ENCODE measurements at places on chromosomes 12 and 14.
A peak's percentile ranks its signal among the peaks of the same experiment; 100 is the strongest.

DNA sequence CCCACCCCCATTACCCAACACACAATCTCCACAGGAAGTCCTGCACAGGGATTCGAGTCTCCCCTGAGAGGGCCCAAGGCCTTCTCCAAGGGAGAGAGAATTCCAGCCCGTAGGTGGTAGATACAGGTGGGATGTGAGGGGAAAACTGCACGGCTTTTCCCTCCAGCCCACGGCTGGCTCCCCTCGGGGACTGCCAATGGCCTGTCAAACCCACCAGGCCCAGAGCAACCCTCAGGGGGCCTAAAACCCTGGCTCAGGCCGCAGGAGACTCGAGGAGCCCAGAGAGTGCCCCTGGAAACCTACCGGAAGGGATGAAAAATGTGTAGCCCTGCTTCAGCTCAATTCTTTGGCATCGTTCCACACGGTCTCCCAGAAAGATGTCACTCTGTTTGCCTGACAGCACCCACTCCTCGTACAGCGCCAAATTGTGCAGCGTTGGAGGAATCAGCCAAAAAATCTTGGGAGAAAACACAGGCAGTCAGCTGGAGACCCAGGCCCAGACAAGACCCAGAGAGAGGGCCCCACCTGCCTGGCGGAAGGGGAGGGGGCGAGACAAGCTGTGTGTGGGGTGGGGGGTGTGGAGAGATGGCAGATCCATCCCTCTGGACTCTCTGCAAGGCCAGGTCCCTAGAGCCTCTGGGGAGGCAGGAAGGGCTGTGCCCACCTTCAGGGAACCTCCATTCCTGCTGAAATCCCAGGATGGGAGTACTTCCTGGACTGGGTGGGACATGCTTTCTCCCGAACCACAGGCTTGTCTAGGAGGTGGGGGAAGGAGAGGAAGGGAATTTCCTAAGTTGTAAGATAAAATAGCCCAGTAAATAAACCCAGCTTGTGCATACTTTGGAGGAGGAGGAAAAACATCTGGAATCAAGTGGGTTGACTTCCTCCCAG, 48.1 kb downstream of the KDM2B start:
- no peak for DNase-seq

GRCh38 chr14:104383996-104384775, 195.4 kb upstream of the C14orf180 start:
- DNase-seq = no peak

GRCh38 chr14:58765843-58766242, 128.1 kb downstream of the DACT1 start:
- DNase-seq = no peak

GRCh38 chr14:76050797-76051392, 65.3 kb downstream of the IFT43 start:
- peak; percentile 28 for DNase-seq

DNA sequence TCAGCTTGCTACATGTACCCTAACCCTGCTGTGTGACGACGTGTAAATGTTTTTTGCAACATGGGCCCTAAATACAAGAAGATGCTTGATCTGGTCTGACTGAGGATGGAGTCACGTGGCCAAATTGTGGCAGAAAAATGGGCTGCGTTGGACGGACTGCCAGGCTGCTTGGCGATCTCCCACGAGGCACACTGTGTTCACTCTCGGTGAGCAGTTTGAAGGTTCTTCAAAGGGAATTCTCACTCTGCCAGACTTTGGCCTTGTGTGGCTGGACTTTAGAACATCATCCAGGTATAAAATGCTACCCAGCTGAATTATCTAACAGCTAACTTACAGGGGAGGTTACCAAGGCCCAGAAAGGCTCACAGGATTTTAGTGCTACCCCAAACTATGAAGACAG, 85.1 kb downstream of the KDM2B start:
- DNase-seq = no peak

GRCh38 chr12:132458846-132459641, 30.9 kb upstream of the FBRSL1 start:
- DNase-seq = no peak

GRCh38 chr12:95385246-95386035, 88.5 kb upstream of the METAP2 start:
- DNase-seq = no peak

- no peak for DNase-seq
Observed at GRCh38 chr14:36939265-36939664, 233.1 kb downstream of the SLC25A21 start.

DNA sequence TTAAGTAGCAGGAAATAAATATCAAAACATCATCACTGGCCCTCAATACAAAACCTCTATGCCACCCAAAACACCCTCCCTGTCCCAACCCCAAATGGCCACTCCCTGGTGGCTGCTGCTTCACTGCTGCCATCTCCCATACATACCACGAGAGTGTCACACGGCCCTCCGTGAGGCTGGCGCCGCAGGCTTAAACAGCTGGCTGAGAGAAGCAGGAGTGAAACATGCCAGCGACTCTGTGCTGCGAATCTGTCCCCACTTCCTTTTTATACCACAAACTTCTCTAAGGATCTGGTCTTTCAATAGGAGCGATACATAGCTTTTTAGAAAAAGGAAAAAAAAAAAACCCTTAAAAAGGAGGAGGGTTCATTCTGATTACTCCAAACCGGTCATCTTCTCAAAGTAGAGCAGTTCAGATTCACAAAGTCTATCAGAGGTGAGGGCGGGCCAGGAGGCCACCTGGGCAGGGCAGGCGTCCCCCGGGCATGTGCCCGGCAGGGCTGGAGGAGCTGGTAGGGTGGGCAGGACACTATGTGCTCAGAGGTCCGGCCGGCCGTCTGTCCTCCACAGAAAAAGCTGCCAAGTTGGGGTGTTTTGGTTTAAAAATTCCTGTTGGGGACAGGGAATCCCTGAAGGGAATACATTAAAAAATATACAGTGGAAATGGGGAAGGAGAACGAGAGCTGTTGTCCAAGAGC, 26.5 kb downstream of the MAX start:
- no peak for DNase-seq

DNA sequence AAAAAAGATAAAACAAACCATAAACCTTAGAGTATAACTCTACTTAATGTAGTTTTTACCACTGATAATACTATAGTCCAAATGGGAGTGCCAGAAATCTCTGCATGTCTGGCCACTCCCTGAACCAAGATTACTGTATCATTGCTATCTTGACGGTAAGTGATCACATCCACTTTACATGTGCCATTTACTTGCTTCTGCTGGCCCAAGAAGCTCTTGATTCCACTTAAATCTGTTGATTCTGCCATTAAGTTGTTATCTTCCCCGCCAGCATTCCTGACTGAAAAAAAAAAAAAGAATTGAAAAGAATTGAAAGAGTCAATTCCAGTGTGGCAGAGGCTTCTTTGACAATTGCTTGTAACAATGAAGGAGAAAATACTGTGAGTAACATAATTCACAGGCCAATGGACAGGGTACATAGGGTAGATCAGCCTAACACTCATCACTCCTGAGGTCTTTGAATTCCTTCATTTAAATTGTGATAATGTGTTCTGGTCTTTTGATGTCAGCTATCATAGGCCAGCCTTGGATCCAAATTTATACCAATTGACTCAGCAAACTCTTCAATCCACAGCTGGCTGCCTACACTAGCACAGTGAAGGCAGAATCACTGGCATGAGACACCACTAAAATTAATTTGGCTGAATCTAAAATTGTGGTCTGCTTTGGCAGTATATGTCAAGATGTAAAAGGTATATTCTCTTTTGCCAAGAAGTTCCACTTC, 665.2 kb upstream of the FLRT2 start:
- no peak for DNase-seq

GRCh38 chr12:52535574-52535973, 15.4 kb upstream of the KRT5 start:
- DNase-seq = no peak

DNA sequence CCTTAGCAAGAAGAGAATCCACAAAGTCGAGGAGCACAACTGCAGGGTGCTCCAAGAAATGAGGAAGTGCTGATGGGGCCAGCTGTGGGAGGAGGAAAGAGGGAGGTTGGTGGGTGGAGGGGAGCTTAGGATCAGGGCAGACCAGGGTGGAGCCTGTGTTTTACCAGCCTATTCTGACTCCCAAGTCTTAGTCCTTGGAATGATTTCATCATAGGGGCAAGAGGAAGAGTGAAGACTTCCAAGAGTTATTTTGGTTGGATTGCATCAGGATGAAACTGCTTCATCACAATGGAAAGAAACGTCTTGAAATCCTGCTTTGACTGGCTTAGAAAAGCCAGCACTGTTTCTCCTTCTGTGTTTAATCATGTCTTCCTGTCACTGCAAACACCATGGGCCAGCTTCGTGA, 194.0 kb downstream of the DPF3 start:
- DNase-seq = no peak

DNA sequence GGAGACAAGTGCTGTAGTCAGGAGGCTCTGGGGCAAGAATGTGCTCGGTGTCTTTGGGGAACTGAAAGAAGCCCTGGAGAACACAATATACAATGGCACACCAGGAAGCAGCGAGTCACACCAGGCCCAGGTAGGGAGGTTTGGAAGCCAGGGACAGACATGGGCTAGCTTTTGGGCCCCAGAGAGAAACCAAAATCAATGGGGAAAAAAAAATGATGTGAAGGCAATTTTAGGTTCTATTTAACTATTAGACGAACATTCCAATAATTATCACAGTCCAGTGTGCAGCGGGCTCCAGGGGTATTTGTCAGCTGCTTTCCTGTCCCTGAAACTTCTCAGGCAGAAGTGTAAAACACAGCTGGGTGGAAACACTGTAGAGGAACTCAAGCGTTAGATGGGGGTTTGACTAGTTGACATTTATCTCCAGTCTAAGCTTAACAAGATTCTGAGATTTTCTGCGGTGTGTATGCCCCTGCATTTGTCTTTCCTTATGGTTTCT, 21.8 kb upstream of the EGLN3 start:
- no peak for DNase-seq

GRCh38 chr14:99910337-99911309, 117.4 kb downstream of the EML1 start:
- DNase-seq = no peak

DNA sequence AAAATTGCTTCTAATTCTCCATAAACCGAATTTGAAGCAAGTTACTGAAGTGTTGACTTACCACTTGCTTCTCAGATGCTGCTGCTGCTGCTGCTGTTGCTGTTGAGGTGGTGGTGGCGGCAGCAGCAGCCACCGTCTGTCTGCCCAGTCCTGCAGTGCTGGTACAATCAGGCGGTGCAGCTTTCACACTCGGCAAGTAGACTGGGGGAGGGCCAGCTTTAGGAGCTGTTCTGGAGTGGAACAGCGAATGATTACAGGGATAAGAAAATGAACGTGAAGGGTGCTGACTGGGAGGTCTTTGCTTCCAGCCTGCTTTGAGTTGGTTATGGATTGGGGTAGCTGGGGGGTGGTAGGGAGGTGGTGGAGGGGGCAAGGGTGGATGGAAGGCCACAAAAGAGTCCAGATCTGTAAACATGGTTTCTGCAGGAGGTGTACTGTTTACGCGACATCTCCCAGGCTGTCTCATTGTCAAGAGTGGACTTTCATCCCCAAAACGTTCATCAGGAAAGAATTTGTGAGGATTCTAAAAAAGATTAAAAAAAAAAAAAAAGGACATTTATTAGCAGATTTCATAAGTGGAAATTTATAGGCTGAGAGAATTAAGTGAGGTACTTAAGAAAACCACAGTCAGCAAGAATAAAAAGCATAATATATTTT, 38.8 kb downstream of the UBR7 start:
- no peak for DNase-seq

GRCh38 chr12:92027701-92028440, 117.8 kb downstream of the BTG1 start:
- DNase-seq = no peak

DNA sequence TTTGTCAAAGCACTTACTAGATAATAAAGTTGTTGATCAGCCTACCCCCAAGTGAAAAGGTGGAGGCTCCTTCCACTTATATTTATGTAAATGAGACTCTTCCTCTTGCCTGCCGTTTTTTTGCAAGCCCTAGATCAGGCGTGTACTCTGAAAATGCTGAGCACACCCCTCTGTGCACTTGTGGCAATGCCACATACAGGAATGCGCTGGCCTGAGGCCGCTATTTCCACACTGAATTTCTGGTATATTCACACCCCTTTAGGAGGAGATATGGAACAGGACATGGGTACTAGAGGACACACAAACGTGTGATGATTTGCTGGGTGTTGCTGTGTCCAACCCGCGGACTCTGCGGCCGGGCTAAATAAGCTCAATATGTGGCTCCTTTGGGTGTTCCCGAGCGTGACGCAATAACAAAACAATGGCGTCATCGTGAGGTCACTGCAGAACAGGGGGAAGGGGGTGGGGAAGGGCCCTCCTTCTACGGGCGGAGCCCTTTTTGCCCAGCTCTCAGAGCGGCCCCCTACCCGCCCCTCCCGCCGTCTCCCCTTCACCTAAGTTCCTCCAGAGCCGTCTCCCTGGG, 554 bp upstream of the TSPAN31 start:
- DNase-seq = peak; percentile 63

DNA sequence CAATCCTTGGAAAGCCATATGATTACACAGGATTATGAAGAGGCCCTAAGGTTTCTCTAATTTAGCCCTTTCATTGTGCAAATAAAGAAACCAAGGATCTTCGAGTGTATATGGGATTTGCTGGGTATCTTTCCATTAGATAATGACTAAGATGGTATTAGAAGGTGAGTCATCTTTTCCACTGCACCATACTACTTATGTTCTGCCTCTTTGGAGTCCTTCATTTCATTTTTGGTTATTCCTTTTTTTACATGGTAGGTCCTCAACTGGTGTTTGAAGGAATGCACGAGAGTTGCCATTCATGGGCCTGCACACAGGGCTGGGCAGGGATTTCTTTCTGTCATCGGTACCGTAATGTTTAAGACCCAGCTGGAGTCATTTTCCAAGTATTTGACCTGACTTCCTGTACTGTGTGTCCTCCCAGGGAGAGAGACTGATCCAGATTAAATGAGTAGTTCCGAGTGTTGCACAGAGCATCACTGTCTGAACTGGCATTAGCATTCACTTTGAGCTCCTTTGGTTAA, 85.7 kb downstream of the BORCS5 start:
- no peak for DNase-seq

GRCh38 chr14:87630846-87631245, 362.1 kb downstream of the GALC start:
- DNase-seq = no peak

DNA sequence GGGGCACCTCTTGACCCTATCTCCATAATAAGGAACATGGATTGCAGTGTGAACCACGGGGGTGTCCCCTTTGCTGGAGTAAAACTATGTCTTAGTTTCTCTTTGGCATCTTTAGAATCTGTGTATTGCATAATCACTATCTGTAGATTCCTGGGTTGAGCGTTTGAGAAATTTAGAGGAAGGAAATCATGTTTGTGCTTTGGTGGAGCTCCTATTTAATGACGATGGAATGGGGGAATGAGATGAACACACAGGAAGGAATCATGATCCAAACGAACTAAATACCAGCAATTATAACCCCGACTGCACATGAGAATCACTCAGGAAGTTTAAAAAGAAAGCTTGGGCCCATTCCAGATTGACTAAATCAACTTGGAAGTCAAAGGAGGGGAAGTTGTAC, 1.3 kb upstream of the MYG1 start:
- no peak for DNase-seq

Measured in CD8-positive, alpha-beta T cell (primary cell).